ENCODE measurements at places on chromosomes 1 and 21.

DNA sequence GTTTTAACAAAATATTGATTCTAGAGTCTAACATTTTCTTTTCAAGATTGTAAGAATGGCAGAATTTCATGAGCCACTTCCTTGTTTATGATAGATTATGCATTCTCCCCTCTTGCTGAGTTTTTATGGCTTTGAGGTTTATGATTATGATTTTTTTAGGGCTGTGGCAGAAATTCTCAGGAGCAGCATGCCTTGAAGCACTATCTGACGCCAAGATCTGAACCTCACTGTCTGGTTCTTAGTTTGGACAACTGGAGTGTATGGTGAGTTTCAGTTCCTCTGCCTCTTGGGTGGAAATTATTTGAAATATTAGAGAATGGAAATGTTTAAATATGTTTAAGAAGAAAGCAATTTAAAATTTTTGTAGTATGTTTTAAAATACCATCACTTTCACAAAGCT, 10.2 kb downstream of the USP16 start:
- DNase-seq = no peak

- DNase-seq = no peak
Observed at GRCh38 chr1:69246710-69247109, 321.0 kb upstream of the LRRC7 start.

DNA sequence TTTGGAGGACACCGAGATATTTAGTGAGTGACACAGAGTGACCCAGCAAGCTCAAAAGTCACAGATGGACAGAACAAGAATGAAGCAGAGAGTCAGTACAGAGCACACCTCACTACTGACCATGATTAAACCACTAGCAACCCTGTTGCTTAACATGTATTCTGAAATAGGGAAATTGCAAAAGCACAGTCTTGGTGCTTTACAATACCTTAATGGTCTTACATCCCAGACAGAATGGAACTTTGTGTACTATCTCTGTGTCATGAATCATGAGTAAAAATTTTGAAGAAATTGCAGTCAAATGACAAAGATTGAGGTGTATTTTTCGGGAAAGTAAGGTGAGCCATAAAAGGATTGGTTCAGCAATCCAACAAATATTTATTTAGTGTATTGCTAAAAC, 2.7 kb upstream of the SAMSN1 start:
- no peak for DNase-seq

DNA sequence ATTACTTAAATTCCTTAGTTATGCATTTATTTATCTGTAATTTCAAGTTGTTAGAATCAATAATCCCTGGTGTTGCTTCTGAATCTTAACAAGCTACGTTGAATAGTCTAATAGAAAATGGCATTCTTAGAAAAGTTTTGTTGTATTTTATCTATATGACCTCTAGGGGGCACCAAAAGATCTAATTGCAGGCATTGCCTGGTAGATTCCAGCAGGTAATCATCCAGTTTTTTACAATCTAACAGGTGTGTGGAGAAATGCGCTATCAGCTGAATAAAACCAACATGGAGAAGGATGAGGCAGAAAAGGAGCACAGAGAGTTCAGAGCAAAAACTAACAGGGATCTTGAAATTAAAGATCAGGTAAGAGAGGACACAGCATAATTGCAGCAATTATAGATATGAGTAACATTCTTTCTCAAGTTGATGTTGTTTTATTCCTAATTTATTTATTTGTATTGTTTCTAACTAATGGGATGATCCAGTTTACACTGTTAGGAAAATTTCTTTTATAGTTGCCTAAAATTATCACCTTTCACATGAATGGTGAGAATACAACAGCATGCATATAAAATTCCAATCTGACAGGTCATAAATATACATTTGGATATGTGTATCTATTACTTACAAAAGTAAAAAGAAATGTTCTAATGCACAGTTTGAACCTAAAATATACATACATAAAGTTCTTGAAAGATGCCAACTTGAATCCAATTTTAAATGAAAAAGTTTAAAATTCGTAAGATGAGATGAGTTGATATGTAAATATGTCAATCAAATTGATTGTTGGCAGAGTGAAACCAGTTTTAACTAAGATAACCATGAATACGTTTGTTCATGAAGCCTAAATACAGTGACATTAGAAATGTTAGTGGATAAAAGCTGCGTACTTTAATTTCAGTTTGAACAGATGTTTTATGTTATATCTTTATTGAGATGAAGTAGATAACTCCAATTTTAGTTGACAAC, 88.4 kb downstream of the SDCCAG8 start:
- no peak for DNase-seq

- no peak for DNase-seq
Observed at GRCh38 chr1:26405281-26405915, 5.2 kb upstream of the LIN28A start.

GRCh38 chr1:205088341-205088740, 4.1 kb upstream of the TMEM81 start:
- DNase-seq = no peak

GRCh38 chr1:161068306-161069234, 1.1 kb downstream of the ARHGAP30 start:
- peak; percentile 50 for DNase-seq

GRCh38 chr1:156104861-156105832, 9.4 kb upstream of the LMNA start:
- DNase-seq = no peak

GRCh38 chr1:212650228-212650627, 41.7 kb downstream of the ATF3 start:
- DNase-seq = no peak

DNA sequence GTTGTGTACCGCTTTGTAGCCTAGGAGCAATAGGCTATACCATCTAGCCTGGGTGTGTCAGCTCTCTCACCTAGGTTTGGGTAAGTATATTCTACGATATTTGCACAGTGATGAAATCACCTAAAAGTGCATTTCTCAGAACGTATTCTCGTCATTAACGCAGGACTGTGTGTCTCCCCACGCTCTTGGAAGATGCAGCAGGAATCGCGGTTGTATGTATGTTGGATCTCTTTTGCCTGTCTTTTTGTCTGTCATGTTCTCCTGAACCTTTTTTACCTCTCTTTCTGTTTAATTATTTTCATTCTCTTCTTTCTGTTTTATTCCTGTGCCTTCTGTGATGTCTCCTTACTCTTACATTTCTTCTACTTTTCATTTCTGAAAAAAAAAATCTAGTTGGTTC, 140.5 kb upstream of the COL6A1 start:
- no peak for DNase-seq

GRCh38 chr1:221740993-221741702, 741 bp downstream of the DUSP10 start:
- no peak for DNase-seq

DNA sequence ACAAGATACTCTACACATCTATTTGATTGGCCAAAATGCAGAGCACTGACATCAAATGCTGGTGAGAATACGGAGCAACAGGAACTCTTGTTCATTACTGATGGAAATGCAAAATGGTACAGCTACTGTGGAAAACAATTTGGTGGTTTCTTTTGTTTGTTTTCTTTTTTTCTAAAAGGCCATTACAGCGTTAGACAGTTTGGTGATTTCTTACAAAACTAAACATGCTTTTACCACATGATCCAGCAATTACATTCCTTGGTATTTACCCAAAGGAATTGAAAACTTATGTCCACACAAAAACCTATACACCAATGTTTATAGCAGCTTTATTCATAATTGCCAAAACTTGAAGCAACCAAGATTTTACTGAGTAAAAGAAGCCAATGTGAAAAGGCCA, 66.4 kb upstream of the FBXO28 start:
- DNase-seq = no peak

GRCh38 chr1:219329578-219329977, 155.9 kb downstream of the LYPLAL1 start:
- DNase-seq = no peak

All from activated CD4-positive, CD25-positive, alpha-beta regulatory T cell (primary cell).